Kidney (tissue), 22 donors: ENCODE measurements at places on chromosomes 7 and 10. TPM values are rescaled to one million over a fixed set of nuclear protein-coding genes. Genes with fewer than 3 reads are reported as not detected.

DNA sequence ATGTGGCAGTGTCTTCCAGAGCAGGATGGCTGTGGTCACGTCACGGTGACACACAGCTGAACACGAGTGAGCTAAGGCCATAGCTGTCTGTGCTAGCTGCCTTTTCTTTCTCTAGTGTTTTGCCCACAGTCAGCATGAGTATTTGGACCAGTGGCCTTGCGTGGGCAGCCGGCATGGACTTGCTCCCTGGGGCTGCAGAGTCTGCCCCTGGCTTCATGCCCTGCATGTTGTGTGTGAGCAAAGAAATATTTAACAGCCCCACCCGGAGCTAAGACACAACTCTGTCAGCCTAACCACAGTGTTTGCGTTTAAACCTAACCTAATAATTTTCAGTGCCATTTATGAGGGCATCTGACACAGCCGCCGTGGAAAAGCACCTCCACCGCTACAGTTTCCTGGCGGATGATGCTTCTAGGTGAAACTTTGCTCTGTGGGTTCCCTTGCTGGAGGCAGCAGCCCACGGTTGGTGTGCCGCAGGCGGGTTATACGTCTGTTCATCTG lies 14.6 kb downstream of the CHST12 start:
- no peaks in the 10 kb centered on the region for H3K27me3 ChIP-seq
- H3K27ac ChIP-seq: no peak overlapping the region
- H3K4me1 ChIP-seq: peaks cover 7% of the 10 kb centered on the region
- no peak for DNase-seq
- no peak overlapping the region for H3K4me3 ChIP-seq
- no peaks in the 10 kb centered on the region for H3K36me3 ChIP-seq

DNA sequence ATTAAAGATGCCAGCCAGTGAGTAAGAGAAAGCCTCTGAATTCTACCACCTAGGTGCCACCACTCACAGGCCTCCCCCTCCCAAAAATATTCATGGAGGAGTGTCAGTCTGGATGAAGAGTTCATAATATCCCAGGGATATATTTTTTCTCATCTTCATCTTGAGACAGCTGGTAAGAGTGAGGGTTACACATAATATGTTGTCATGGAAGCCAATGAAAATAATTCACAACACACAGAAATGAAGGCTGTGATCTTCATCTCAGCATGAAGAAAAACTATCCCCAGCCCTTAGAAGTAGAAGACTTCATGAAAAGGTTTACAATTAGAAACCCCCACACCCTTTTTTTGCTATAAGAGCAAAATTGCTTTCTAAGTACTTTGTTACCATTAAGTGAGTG lies 175.6 kb downstream of the DNAH11 start:
- H3K36me3 ChIP-seq: no peaks in the 10 kb centered on the region
- H3K4me1 ChIP-seq: no peaks in the 10 kb centered on the region
- DNase-seq: no peak
- no peaks in the 10 kb centered on the region for H3K27me3 ChIP-seq
- H3K27ac ChIP-seq: no peak overlapping the region
- H3K4me3 ChIP-seq: no peak overlapping the region

CCL24 gene
- total RNA-seq: not detected

VPS37D gene
- total RNA-seq: 13.2 TPM

GRCh38 chr10:122756656-122757055 lies 57.0 kb upstream of the C10orf120 start:
- no peak overlapping the region for H3K27ac ChIP-seq
- H3K36me3 ChIP-seq: no peaks in the 10 kb centered on the region
- no peaks in the 10 kb centered on the region for H3K4me1 ChIP-seq
- DNase-seq: no peak
- H3K27me3 ChIP-seq: no peaks in the 10 kb centered on the region

C10orf53 gene
- total RNA-seq: not detected

DNA sequence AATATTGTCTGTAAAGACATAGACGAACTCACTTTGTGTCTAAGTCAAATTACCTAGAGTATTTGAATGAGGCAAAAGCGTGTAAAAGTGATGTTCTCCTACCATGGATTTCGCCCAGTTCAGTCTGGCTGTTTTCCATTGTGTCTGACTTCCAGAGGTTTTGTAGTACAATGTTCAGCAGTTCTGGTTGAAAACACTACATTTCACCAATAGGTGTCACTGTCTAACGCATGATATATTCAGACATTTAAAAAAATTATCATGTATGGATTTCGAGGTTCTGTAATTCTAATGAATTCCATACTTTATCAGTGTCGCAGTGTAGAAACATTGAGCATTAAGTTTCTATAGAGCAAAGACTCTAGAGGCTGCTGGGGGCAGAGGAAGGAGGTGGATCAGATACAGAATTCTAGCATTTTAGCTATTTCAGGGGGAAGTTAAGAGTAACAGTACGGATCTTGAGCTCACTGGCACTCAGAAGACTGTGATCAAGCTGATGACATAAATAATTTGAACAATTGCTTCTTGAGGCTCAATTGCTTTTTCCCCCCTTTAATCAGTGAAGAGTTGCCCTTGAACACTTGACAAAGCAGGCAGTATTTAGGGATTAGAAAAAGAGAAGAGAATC lies 196.9 kb upstream of the RHOBTB1 start:
- H3K4me3 ChIP-seq: no peak overlapping the region
- H3K4me1 ChIP-seq: no peaks in the 10 kb centered on the region

DNA sequence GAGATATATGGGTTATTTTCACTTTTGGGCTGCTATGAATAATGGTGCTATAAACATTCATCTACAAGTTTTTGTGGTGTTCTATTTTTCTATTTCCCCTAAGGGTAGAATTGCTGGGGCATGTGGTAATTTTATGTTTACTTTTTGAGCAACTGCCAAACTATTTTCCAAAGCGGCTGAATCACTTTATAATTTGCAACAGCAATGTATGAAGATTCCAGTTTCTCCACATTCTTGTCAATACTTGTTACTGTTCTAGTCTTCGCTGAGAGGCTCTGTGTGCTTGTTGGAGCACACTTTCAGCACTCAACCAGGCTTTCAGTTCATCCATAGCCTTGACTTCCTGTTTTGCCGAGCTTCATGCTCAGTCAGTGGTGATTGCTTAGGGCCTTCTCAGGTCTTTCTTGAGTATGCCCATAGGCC lies 39.0 kb downstream of the ADK start:
- H3K4me1 ChIP-seq: no peaks in the 10 kb centered on the region
- H3K36me3 ChIP-seq: no peaks in the 10 kb centered on the region
- peak overlapping the region; percentile 8 for H3K27ac ChIP-seq
- DNase-seq: no peak
- no peaks in the 10 kb centered on the region for H3K27me3 ChIP-seq
- no peak overlapping the region for H3K4me3 ChIP-seq

GRCh38 chr10:116699471-116700150 lies 42.8 kb downstream of the HSPA12A start:
- H3K27me3 ChIP-seq: no peaks in the 10 kb centered on the region
- peaks cover 6% of the 10 kb centered on the region for H3K4me1 ChIP-seq
- no peak overlapping the region for H3K27ac ChIP-seq
- peaks cover 2% of the 10 kb centered on the region for H3K36me3 ChIP-seq
- H3K4me3 ChIP-seq: no peak overlapping the region
- no peak for DNase-seq

DNA sequence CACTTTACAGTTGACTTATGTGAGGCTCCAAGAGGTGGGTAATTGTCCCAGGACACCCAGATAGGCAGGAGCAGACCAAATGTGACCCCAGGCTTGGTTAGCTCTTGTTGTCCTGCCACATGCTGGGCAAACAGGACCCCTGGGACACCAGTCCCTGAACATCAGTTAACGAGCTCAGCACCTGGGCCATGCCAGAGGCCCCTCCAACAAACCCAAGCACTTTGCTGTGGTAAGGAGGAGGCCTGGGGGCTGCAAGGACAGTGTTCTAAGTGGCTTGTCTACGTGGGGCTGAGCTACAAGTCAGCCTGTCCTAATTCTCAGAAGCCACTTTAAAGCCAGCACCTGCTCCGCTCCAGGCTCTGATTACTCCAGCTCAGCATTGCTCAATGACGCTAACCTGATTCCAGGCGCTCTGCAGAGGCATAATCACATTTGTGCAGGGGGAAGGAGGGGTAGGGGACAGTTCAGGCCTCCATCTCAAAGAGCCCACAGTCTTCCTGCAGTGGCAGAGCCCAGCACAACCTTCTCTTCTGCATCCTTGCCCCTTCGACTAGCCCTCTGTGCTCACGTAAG lies 57.2 kb downstream of the DDC start:
- no peaks in the 10 kb centered on the region for H3K36me3 ChIP-seq
- no peaks in the 10 kb centered on the region for H3K27me3 ChIP-seq
- H3K4me3 ChIP-seq: no peak overlapping the region
- H3K4me1 ChIP-seq: no peaks in the 10 kb centered on the region
- DNase-seq: peak; percentile 60

PNLIPRP3 gene
- not detected for total RNA-seq

- H3K36me3 ChIP-seq: no peaks in the 10 kb centered on the region
- no peak overlapping the region for H3K27ac ChIP-seq
- H3K4me1 ChIP-seq: no peaks in the 10 kb centered on the region
- H3K4me3 ChIP-seq: no peak overlapping the region
Observed at GRCh38 chr7:158285383-158285770, 302.2 kb downstream of the PTPRN2 start.

ADAP1 gene
- total RNA-seq: 48.2 TPM

- H3K4me1 ChIP-seq: no peaks in the 10 kb centered on the region
- H3K36me3 ChIP-seq: no peaks in the 10 kb centered on the region
- DNase-seq: no peak
- no peak overlapping the region for H3K27ac ChIP-seq
Observed at GRCh38 chr7:15609287-15609686, 47.5 kb upstream of the AGMO start.

DNA sequence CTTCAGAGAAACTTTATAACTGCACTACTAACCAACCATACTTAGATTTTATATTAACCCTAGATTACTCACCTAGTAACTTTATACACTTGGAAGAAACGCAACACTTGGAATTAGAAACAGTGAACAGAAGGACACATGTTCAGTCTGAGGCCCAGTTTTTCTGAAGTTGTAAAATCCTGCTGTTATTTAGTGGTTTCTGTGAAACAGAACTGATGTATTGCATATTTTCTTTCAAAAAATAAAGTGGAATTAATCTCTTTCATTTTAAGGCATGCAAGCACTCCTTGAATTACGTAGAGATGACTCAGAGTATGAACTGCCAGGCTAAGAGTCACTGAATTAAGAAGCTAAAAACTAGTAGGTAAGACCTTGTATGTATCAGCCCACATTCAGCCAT lies 215.8 kb downstream of the SKAP2 start:
- no peak overlapping the region for H3K4me3 ChIP-seq
- no peaks in the 10 kb centered on the region for H3K36me3 ChIP-seq
- H3K4me1 ChIP-seq: peaks cover 4% of the 10 kb centered on the region

DNA sequence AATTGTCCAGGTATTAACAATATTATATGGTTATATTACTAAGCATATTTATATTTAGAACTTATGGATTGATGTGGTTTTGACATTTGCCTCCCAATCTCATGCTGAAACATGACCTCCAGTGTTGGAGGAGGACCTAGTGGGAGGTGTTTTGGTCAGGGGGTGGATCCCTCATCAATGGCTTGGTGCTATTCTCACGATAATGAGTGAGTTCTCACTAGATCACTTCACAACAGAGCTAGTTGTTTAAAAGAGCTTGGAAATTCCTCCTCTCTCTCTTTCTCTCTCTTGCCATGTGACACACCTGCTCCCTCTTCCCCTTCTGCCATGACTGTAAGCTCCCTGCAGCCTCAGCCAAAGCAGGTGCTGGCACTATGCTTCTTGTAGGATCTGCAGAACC lies 19.0 kb downstream of the TFEC start:
- H3K27ac ChIP-seq: no peak overlapping the region
- no peak overlapping the region for H3K4me3 ChIP-seq
- no peaks in the 10 kb centered on the region for H3K27me3 ChIP-seq
- H3K36me3 ChIP-seq: no peaks in the 10 kb centered on the region
- no peaks in the 10 kb centered on the region for H3K4me1 ChIP-seq

CALML5 gene
- not detected for total RNA-seq

SBDS gene
- total RNA-seq: 128 TPM

DNA sequence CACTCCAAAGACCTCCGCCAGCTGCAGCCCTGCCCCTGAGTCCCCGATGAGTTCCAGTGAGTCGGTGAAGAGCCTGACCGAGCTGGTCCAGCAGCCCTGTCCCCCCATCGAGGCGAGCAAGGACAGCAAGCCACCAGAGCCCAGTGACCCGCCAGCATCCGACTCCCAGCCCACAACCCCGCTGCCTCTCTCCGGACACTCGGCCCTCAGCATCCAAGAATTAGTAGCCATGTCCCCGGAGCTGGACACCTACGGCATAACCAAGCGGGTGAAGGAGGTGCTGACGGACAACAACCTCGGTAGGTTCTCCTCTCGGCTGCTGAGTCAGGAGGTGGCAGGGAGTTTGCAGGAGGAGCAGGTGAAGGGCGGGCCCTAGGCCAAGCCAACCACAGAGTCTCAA lies 59.3 kb upstream of the SH2B2 start:
- no peak overlapping the region for H3K27ac ChIP-seq
- peaks cover 16% of the 10 kb centered on the region for H3K36me3 ChIP-seq
- no peak for DNase-seq
- H3K4me3 ChIP-seq: no peak overlapping the region
- H3K4me1 ChIP-seq: no peaks in the 10 kb centered on the region

GRCh38 chr10:27504808-27505460 lies 830 bp downstream of the RAB18 start:
- H3K27me3 ChIP-seq: no peaks in the 10 kb centered on the region
- H3K4me1 ChIP-seq: peaks cover 5% of the 10 kb centered on the region
- H3K4me3 ChIP-seq: peak overlapping the region; percentile 93
- no peak for DNase-seq
- peak overlapping the region; percentile 89 for H3K27ac ChIP-seq
- no peaks in the 10 kb centered on the region for H3K36me3 ChIP-seq

COL28A1 gene
- total RNA-seq: 5.8 TPM

AKR1E2 gene
- 5.8 TPM for total RNA-seq

ECHS1 gene
- 85.6 TPM for total RNA-seq

DNA sequence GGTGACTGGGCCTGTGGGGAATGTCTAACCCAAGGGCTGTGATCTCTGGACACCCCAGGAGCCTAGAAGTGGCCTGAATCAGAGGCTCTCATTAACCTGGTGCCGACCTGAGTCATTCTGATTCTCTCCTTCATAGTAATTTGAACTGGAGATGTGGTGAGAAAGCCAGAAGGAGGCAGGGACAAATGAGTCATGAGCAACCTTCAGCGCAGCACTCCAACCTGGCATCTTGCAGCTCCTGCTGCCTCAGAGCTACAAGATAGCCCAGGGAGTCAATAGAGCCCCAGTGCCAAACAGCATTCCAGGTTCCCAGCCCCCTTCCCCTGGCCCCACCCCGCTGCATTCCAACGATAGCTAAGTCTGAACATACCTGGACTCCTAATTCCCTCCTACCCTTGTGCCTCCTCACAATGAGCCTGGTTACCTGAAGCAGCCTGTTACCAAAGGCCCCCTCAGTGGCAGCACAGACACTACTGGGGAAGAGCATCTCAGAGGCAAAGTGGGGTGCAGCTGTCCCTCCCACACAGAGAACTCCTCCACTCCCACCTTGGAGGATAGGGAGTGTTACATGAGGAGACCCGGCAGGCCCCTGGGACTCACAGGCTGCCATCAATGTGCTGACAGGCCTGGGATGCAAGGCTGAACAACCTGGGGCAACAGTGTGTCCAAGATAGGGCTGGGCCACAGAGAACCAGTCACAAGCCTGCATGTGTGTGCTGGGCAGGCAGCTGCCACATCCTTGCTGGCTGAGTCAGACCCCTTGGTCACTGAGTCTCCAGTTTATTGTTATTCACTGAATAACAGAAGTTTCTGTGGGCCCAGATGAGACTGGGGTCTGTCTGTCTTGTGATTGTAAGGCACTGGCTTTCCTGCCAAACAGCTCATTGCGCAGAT lies 76.8 kb upstream of the LEP start:
- H3K36me3 ChIP-seq: no peaks in the 10 kb centered on the region
- H3K4me1 ChIP-seq: no peaks in the 10 kb centered on the region
- no peak overlapping the region for H3K27ac ChIP-seq
- peaks cover 15% of the 10 kb centered on the region for H3K27me3 ChIP-seq

DHTKD1 gene
- total RNA-seq: 28.0 TPM

PRPS1L1 gene
- not detected for total RNA-seq
